ENCODE measurements at places on chromosomes 1 and 21.

- DNase-seq, result no peak
These were observed 36.0 kb downstream of the OVAAL start for GRCh38 chr1:180594723-180595122.

GRCh38 chr1:85495556-85495955 is 30.6 kb upstream of the DDAH1 start:
- no peak for DNase-seq

DNA sequence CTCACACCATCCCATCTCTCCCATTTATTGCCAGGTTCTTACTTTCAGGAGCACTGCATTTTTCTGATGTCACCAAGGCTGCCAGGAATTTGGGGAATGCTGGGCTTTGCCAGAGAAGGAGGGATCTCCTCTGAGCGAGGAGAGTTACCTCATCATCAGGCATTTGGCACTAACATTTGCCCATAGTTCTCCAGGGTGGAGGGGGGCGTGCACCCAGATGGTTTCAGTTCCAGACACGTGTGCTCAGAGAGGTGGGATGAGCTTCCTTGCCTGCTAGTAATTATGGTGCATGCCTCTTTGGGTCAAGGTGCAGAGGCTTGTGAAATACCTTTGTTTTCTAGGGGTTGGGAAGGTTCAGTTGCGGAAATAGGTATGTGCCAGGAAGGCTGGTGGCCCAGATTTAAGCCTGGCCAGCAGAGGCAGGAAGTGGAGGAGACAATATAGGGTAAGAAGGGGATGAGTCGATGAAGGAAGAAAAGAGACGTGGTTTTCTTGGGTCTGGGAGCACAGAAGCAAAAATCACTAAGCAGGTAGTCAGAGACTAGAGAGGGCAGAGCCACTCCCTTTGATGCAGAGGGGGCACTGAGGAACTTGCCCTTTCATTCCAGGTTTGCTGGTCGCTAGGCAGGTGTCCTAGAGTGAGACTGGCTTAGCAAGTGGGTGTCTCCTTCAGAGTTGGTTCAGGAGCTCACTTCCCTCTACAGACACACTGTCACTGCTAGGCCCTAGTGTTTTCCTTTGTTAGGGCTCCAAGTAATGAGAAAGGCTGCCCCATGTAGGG is 7.2 kb downstream of the TUFT1 start:
- DNase-seq, result no peak

DNA sequence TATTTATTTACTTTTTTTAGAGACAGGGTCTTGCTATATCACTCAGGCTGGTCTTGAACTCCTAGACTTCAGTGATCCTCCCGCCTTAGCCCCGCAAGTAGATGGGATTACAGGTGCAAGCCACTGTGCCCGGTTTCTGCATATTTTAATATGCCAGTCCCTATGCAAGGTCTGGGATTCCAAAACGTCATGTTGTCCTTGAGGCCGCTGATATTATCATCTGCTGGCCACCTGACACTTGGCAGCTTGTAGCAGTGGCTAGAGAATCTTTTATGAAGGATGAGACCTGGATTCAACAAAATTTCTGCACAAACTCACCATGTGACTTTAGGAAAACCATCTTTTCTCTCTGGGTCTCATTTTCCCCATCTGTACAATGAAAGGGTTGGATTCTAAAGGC is 32.9 kb upstream of the OSBPL9 start:
- no peak for DNase-seq

- DNase-seq, result no peak
These were observed 168.7 kb upstream of the NR5A2 start for GRCh38 chr1:199858856-199859255.

DNA sequence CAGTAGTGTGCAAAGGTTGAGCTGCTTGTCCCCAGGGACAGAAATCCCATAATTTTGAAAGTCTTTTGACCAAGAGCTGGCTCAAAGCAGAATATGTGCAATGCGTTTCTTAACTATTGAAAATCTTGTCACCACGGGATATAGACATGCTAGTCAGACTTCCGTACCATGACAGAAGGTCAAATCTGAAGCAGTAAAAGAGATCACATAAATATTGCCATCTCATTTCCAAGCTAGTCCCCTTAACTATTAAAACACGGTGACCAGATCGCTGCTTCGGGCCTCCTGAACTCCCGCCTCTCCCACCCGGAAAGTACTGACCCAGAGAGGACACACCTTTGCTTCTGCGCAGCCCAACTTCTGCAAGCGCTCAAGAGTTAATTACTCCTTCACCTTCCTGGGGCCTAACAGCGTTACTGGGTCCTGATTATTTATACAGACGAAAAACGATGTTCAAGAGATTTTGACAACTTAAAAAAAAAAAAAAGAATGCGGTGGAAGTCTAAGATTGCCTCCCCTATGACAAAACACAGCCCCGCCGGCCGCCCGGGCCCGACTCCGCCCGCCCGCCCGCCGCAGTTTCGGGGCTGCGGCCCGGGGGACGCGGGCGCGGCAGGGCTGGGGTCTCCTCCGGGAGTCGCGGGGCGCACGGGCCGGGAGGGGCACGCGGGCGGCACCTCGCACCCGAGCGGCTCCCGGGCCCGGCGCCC is 692 bp downstream of the SORT1 start:
- DNase-seq, result no peak

- no peak for DNase-seq
These were observed 18.4 kb upstream of the COP1 start for GRCh38 chr1:176225479-176225875.

- DNase-seq, result no peak
These were observed 1677.1 kb downstream of the KCNT2 start for GRCh38 chr1:194931166-194931565.

- DNase-seq, result no peak
These were observed 25.3 kb downstream of the RRAGC start for GRCh38 chr1:38834221-38834782.

- DNase-seq, result no peak
These were observed 12.8 kb downstream of the BCAN start for GRCh38 chr1:156654700-156655099.

GRCh38 chr1:197331565-197331964 is 63.5 kb downstream of the CRB1 start:
- DNase-seq, result no peak

DNA sequence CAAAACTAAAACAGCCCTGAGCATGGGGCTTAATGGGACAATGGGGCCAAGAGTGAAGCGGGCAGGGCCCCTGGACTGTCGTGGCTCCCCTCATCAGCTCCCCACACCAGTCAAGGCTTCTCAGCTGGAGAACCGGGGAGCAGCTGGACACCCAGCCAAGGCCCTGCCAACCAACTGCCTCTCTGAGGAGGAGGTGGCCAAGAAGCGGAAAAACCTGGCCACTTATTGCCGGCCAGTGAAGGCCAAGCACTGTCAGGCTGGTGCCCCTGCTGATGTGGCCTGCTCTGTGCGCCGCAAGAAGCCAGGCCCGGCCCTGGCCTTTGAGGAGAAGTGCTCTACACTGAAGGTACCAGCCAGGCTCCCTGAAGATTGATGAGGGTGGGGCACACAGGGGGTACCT is 2.5 kb upstream of the CYB561D1 start:
- DNase-seq, result no peak

DNA sequence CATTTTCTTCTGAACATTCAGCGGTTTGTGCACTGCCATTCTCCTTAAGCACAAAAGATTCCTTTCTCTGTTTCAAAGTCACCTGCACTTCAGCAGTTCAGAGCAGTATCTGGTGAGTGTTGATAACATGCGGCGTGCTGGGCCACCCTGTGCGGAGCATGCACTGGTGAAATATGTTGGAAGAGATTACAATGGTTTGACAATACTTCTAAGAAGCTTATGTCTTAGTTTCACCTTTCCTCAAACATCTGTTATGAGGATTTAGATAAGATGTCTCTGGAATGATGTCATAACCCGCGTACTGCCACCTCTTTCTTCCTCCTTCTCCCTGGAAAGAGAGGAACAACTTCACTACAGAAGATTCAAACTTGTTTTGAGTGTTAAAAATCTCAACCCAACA is 650.3 kb downstream of the AJAP1 start:
- DNase-seq, result no peak

DNA sequence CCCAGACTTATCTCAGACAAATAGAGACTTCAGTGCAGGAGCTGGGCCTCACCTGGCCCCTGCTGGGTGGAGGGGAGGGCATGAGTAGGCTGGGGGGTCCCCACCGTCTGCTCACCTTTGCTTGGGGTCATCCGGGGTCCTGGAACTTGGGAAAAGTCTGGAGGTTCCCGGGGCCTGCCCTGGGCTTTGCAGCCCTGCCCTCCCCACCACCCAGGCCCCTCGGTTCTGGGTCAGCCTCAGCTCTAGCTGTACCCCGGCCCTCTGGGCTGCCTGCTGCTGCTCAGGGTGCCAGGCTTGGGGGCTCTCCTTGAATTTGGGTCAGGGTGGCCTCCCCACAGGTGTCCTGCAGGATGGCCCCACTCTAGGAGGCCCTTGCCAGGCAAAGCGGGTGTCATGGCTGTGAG is 2.4 kb upstream of the TMEM52 start:
- DNase-seq, result no peak

DNA sequence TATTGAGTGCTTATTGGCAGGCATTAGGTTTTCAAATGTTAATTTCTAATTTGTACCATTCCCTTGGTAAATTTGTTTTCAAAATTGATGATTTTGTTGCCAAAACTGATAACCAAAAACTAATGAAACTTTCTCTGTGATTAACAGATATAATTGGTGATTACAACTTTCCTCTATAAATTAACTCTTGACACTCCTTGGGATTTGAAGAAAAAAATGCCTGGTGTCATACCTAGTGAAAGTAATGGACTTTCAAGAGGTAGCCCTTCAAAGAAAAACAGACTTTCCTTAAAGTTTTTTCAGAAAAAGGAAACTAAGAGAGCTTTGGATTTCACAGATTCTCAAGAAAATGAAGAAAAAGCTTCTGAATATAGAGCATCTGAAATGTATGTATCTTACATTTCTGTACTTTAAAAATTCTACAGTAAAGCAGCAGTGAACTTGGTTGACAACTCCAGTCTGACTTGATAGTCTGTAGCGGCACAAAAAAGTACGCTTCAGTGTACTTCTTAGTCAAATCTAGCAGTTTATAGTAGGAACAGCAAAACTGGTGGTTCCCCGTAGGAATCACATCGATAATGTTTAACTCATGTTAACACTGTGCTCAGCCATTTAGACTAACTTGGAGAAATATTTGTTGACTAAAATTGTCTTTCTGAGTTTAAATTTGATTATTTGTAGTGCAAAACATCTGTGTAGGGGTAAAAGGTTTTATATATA is 3.0 kb downstream of the USP1 start:
- no peak for DNase-seq

DNA sequence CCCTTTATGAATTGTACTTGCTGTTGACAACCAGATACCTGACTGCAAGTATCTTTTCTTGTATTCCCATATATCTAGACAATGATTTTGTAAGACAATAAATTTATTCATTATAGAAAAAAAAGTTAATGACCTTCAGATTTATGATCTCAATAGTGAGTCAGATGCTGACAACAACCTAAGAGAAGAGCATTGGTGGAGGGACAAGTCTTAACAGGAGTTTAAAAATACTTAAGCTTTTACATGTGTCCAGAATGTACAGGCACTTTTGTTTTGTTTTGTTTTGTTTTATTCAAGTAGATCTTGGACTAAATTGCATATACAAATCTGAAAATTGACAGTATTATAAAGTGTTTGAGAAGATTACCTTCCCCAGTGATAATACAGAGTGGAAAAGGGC is 1544.6 kb upstream of the B3GALT2 start:
- no peak for DNase-seq

DNA sequence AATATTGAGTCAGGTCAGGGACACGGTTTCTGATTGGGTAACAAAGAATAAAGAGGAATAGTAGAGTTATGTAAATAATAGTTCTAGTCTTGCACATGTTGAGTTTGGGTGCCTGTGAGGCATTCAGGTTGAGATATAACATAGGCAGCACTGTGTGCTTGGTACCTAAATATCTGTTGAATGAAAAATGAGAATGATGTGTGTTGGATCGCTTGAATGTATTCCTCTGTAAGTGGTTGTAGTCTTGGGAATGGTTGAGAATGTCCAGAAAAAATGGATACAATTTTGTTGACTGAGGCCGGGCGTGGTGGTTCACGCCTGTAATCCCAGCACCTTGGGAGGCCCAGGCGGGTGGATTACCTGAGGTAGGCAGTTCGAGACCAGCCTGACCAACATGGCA is 116.3 kb upstream of the HNRNPU start:
- DNase-seq, result no peak

DNA sequence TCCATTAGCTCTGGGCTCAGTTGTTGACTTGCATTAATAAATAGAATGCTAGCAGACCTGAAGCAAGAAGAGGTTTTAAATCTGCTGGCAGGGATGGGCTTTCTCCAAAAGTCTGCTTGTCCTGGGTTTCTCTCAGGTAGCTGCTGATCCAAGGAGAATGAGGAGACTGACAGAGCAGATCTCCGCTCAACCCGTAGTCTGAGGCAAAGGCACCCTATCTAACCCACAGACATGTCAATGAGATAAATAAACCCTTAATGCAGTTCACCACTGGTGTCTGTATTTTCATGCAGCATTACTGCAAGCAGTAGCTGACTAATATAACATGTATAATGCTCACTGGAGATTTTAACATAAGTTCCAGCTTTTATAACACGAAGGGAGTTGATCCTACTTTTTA is 44.1 kb upstream of the RGS21 start:
- no peak for DNase-seq

DNA sequence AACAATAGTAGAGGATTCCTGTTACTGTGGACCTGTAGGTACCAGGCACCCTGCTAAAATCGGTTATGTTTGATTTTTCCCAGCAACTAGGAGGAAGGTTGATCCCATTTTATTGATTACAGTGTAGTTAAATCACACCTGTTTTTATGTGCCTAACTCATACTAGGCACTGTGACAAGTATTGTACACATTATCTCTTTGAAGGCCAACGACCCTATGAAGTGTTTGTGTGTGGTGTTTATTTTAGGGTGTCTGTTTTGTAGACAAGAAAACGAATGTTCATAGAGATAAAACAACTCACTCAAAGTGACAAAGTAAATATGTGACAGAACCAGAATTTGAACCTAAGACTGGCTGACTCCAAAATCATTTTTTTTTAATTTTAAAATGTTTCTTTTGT is 49.5 kb downstream of the FGGY start:
- DNase-seq, result no peak

DNA sequence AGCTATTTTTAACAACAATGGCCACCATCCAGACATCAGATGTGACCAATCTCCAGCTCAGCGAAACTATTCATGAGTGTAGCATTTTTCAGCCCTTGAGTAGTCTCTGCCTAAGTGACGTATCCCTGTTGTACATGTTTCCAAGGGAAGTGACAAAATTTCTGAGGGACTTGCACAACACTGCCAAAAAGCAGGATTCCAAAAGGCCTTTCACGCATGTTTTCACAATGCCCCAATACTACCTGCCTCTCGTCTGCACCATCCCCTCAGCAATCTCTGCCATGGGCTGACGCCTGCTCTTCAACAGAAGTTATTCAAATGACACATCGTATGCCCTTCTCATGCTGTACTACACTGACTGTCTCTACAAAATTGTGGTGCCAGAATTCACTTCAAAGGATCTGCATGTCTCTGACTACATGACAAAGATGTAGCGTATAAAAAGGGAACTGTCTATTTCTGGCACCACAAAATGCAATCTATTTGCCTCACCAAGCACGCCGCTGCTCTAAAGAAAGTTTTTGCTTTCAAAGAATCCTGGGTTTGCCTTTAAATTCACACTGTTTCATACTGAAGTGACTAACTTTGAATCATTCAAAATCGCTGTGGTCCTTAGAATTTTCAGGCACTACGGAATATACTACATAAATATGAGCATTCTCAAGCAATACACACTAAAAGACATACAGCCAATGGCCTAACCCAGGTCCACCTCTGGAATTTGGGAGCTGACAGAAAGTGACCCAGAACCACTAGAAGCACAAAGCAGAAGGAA is 32.9 kb downstream of the JAK1 start:
- DNase-seq, result no peak
